ENCODE measurements at places on chromosomes 12 and 14.
A peak's percentile ranks its signal among the peaks of the same experiment; 100 is the strongest.

DNA sequence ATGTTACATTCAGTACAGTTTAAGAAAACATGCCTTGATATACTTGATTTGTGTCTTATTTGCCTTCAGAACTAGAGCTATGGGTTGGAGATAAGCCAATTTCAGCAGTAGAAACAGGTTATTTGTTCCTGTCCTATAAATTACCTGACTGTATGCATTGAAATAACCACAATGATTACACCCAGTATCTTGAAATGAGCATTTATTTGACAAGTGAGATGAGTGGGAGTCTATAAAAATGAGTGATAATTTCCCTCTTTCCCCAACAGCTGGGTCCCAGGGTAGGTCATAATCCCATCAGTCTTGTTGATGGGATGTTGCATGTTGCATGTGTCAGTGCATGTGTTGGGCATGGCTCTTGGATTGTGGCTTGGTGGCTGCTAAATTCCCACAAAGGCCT lies 3.7 kb downstream of the TAS2R42 start:
- no peak for DNase-seq

- no peak for DNase-seq
These were observed 13.4 kb downstream of the JAG2 start for GRCh38 chr14:105155071-105155651.

GRCh38 chr12:92759634-92760268 lies 57.0 kb downstream of the PLEKHG7 start:
- DNase-seq = no peak

GRCh38 chr12:58639318-58639934 lies 280.9 kb downstream of the LRIG3 start:
- DNase-seq = no peak

DNA sequence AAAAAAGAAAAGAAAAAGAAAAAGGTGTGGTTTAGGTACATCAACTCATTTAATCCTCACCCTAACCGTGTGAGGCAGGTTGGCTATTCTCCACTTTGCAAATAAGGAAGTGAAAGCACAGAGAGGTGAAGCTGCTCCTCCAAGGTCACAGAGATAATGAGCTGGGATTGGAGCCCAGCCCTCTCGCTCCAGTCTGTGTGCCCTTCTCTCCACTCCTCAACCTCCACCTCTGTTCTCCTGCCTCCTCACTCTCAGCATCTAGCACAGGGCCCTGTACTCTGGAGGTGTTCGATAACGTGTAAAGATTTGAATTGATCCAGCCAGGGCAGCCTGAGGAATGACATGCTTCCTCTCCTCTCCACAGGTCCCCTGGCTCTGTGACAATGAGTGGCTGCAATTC lies 502.3 kb downstream of the TMEM132D start:
- no peak for DNase-seq

DNA sequence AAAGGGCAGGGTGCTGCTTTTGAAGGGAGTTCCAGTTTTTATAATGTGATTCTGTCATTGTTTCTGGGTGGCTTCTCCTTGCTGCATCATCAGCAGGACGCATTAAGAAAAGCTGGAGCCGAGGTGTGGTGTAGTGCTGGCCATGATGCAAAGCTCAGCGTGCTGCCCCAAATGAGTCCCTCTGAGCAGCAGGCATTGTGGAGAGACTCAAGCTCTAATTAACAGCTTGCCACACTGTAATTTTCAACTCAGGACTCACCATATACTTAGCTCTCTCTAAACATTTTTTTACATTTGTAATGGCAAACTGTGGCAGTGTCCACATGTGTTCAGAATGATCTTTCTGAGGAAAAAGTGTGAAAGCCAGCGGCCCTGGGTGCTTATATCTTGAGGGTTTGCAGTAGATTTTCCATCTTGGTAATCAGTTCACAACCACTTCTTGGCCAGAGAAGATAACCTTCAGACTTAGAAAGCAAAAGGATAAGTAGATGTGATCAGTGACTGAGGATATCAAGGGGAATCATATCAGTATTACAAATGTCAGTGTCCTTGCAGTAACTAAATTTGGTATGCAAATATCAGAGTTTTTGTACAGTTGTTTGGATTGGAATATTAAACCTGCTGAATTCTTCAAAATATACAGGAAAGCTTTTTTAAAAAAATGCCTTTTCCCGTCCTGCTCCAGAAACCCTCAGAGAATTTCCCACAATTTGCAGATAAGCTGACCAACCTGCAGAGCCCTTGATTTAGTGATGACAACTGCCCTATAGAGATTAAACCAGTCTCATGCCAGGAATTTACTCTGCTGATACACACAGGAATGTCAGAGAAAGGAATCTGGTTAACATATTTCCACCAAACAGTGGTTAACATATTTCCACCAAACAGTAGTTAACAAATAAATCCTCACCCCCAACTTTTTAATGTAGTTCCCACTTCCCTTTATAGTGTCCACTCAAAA lies 63.6 kb downstream of the DAAM1 start:
- DNase-seq = no peak

GRCh38 chr14:71096947-71097346 lies 189.7 kb downstream of the PCNX1 start:
- DNase-seq = no peak

DNA sequence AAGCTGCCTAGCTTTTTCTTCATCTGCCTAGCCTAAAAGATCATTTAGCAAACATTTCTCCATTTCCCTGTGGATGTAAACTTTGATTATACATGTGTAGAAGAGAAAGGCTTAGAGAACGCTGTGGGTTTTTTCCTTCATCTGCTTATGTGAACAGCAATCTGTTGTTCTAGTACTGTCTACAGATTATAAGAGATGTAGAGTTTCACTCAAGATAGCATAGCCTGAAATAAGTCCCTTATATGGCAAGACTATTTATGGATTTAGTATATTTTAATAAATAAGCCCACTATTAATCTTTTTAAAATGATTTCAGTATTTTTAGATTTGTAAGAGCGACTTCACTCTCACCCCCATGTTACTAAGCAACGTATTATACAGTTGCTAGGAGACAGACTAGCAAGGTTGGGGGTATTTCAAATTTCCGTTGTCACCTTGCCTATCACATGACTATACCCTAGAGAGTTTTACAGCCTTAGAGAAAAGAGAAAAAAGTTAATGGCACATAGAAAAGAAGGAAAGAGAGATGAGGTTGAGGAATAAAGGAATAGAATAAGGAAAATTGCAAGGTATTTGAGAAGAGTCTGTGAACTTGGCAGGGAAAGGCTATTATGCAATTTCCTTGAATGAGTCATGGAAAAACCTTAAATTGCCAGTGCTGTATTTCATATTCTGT lies 12.2 kb upstream of the TUBA1A start:
- DNase-seq = no peak

GRCh38 chr12:103197725-103198388 lies 240.4 kb downstream of the ASCL1 start:
- no peak for DNase-seq

- no peak for DNase-seq
These were observed 36.9 kb downstream of the BCL2L14 start for GRCh38 chr12:12107678-12108077.

GRCh38 chr12:55746174-55746912 lies 3.4 kb downstream of the GDF11 start:
- DNase-seq = no peak

DNA sequence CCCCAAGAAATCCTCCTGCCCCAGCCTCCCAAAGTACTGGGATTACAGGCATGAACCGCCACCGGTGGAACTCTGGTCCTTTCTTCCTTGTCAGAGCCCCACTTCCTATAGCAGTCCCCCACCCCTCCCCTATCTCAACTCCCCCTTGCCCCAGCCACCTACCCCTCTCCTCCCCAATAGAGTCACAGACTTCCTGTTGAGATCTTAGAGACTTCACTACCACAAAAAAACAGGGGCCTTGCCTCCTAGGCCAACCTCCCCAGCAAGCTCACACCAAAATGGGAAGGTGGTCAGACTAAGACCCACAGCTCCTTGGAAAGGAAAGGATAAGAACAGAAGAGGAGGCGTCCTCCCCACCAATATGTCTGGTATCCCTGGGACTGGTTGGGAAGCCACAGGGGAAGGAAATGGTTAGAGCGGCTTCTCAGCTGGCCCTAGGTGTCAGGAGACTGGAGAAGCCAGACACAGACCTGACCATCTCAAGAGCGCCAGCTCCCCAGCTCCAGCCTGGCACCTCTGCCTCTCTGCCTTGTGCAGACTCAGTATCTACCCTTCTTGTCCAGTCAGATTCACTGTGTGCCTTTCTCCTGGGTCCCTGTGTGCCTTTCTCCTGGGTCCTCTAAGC lies 8.5 kb downstream of the ITGB7 start:
- no peak for DNase-seq

- no peak for DNase-seq
These were observed 75.9 kb downstream of the AKAP6 start for GRCh38 chr14:32404784-32405573.

- DNase-seq = no peak
These were observed 13.4 kb downstream of the MARK3 start for GRCh38 chr14:103398427-103399195.

GRCh38 chr12:12564911-12565310 lies 2.2 kb upstream of the DUSP16 start:
- DNase-seq = no peak

- no peak for DNase-seq
These were observed 108.6 kb downstream of the ETV6 start for GRCh38 chr12:11758087-11758486.

GRCh38 chr12:3332188-3332587 lies 158.8 kb upstream of the PRMT8 start:
- DNase-seq = no peak

- no peak for DNase-seq
These were observed 69.6 kb downstream of the SLC41A2 start for GRCh38 chr12:104888481-104888880.

DNA sequence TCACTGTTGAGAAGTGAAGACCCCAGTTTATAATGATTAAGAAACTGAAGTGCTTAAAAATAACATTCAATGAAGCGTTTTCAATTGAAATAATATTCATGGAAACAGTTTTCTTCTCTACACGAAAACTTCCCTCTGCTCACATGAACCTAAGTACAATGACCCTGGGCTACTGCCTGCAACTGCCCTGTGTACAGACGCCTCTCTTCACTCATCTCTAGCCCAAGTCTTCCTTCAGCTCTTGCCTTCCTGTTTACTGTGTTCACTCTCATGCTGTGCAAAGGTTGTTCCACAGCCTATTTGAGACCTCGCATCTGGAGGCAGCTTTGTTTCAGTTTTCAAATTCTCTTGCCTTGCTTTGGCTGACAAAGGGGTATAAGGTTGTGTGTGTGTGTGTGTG lies 100.8 kb downstream of the GRIN2B start:
- DNase-seq = no peak

DNA sequence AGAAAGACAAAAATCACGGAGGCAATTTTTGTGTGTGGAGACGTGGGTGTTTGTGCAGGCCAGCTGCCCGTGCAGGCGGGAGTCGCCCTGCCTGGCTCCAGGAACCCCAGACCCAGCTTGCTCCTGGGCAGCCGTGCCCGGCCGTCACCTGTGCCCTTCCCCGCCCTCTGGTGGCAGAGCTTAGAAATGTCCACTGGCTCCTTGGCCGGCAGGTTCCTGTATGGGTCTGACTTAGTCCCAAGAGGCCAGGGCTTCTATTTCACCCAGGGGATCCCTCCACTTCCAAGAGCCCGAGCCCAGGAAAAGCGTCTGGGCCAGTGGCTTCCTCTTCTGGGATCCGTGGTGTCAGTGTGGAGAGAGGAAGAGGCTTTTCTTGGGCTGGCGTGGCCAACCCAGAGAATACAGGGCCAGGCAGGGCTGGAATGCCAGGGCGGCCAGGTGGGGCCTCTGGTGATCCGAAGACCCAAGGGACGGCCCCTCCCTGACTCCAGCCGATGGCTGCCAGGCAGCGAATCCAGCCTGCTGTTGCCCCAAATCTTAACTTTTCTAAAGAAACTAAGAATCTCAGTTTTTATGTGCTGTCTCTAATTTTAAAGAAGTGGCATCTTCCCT lies 120.9 kb downstream of the TMEM132C start:
- DNase-seq = peak; percentile 5

DNA sequence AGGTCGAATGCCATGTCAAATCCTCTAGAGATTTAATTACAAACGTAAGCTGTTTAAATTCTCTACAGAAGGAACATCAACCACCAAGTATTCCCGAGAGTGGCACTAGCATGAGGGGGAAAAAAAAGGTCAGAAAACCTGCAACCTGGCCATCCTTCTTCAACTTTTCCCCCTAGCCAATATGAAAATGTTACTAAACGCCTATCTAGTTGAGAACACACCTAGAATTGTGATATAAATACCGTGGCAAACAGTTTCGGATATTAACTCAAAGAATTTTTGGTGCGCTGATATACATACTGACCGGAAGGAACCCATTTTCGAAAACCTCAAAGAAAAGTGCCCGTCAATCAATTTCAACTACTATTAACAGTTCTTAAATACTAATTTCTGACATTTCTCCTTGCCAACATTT lies 1.8 kb downstream of the HNRNPC start:
- no peak for DNase-seq

GRCh38 chr12:9831720-9832119 lies 4.4 kb downstream of the KLRF1 start:
- no peak for DNase-seq

DNA sequence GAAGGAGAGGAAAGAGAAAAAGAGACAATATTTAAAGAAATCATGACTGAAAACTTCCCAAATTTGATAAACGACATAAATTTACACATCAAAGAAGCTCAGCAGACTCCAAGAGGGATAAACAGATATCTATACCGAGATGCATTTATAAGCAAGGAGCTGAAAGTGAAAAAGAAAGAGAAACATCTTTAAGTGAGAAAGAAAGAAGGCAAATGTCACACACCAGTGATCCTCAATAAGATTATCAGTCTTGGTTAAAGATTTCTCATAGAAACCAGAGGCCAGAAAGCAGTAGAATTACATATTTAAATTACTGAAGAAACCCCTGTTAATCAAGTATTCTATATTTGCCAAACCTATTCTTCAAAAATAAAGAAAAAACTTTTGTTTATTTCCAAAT lies 424.2 kb downstream of the SLC16A7 start:
- no peak for DNase-seq

DNA sequence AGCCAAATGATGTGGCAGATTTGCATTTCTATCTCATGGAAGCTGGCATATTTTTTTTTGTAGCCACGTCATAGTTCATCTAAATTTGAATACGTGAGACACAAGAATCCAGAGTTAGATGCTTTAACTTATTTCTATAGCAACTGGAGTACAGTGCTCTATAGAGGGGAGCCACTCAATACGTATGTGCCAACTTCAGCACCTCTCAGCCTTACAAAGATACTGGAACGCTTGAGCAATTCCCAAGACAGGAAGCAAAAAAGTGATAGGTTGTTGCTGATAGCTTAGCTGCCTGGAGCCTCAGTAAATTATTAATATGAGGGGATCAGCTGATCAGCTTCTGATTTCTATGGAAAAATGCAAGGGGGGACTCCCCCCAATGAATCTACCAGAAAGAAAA lies 24.1 kb upstream of the PELI2 start:
- DNase-seq = no peak

DNA sequence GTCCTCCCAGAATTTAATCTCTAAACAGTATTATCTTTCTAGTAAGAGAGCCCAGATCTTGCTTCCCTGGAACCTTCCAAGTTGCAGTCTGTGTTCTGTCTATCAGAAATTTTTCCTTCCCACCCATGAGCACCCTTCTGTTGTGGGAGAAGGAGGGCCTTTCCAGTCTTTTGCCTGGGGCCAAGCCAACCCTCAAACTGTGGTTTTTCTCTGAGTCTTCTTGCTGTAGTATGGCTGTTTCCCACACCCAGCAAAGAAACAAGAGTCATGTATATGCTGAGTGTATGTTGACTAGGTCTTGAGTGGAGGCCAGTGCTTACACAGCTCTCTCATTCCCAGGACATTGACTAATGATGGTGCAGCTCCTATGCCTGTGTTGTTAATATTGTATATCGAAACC lies 104.5 kb downstream of the TGFB3 start:
- no peak for DNase-seq

All from CD4-positive, alpha-beta T cell treated with Interferon gamma for 1 hour (primary cell).